ENCODE measurements at places on chromosomes 3 and 15.

- DNase-seq, result no peak
Measured at GRCh38 chr15:29635513-29636098, 186.7 kb downstream of the TJP1 start.

GRCh38 chr3:108389372-108389771 lies 93.0 kb downstream of the HHLA2 start:
- no peak for DNase-seq

DNA sequence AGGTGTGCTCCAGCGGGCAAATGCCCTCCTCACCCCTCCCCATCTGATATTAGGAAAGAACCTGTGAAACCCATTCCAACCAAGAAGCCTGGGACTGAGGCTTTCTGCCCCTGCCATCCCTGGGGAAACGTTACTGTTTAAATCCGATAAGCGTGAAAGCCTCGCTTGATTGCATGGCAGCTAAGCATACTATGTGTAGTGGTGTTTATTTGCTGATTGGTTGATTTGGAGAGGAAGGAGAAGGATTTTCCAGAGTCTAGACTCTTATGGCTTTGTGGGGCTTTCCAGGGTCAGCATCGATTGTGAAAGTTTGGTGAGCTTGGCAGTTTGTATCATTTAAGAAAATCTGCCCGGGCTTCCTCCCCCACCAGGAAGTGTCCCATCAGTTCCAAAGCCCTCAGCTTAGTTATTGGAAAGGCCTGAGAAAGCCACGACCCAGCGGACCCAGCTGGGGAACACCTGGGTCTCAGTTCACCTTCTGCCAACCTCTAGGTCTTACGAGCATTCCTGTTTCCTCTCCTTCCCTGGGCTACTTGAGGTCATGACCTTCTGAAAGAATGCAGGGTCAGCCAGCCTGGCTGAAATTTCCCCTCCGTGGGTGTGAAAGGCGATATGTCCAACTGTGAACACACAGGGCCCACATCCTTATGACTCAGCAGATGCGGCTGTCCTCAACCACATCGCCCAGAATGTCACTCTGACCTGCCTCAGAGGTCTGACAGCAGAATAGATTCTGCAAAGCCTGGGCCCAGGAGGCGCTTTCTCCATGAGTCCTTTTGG lies 62.8 kb upstream of the HERC1 start:
- no peak for DNase-seq

GRCh38 chr3:66186545-66186944 lies 34.3 kb upstream of the SLC25A26 start:
- DNase-seq, result no peak

- no peak for DNase-seq
Measured at GRCh38 chr3:156059950-156060501, 60.4 kb upstream of the KCNAB1 start.

DNA sequence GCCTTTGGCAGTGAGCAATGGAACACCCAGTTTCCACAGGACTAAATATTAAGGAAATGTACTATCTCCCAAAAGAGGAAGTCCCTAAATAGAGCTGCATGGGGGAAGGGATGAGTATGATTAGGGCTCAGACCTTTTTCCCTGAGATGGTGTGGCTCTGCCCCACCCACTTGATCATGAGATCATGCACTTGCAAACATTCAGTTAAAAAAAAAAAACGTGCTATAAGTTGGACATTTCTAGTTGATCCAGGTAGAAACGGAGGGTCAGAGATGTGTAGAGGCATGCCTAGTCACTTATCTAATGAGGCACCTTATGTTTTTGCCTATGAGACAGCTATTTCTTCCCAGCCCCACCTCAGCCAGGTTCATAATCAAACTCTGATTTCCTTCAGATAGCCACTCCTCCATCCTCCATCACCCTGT lies 24.5 kb upstream of the SSR3 start:
- DNase-seq, result no peak

- no peak for DNase-seq
Measured at GRCh38 chr3:132594498-132594897, 2.6 kb upstream of the ACKR4 start.

DNA sequence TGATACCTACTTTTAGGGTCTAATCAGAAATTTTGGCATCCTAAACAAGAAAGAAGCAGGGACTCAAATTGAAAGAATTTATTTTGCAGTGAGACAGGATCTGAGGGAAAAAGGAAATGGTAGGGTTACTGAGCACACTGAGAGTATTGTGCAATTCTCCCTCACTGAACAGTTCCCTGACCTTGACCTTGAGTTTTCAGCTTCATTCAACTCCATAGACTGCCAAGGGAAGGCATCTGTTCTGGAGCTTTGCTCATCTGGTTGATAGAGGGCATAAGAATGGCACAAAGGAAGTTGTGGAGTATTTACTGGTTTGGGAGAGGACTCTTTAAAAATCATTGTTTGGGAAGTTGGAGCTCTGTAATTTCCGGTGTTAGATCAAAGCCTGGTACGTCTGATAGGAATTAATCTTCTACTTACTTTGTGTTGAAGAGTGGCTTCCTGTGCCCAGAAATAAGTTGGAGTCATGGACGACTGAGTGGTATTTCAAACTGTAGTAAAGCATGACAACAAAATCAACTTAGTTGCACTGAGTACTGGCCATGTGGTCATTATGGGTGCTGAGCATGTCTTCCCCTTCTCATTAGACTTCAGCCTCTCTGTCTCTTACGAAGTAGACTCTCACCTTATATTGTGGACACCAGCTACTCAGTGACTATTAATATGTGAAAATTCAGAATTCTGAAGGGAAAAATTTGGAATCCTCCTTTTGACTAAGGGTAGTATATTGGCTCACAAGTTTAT lies 40.8 kb downstream of the CLDN1 start:
- no peak for DNase-seq

GRCh38 chr15:70463453-70463834 lies 299.9 kb downstream of the UACA start:
- no peak for DNase-seq

- no peak for DNase-seq
Measured at GRCh38 chr3:56782215-56782614, 19.5 kb downstream of the ARHGEF3 start.

GRCh38 chr3:107897471-107898061 lies 193.3 kb downstream of the CD47 start:
- DNase-seq, result no peak

- DNase-seq, result no peak
Measured at GRCh38 chr3:50648313-50648712, 26.4 kb upstream of the DOCK3 start.

DNA sequence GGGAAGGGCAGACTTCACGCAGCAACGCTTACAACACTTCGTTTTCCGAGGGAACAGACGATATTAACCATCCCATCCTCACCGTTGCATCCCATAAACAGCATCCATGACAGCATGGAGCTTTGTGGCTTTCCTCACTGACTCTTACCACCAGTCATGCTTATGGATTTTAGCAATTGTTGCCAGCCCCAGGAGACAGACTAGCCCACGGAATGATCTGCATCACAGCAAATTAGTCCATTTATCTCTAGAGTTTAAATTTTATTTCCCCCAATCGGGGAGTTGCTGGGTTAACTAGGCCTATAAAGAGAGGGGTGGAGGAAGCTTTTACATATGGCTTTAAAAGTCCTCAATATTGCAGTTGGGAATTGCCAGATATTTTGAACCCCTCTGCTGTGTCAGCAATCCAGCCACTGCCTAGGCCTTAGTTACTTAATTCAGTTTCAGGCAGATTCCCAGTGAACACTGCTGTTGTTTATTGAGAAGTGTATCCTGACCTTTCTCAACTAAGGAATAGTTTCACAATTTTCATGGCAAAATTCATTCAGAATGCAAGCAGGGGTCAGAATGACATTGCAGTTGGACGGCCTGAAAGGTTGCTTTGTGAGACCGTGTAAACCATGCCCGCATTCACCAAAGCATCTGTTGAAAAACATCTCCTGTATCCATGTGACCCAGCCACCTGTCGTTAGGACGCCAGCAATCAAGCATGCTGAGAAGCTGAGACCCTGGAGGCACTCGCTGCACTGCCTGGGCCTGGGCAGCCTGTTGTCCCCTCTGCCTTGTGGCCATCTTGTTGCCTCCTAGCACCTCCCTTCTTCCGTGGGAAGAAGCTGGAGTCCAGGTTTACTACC lies 397.4 kb upstream of the TPM1 start:
- no peak for DNase-seq

DNA sequence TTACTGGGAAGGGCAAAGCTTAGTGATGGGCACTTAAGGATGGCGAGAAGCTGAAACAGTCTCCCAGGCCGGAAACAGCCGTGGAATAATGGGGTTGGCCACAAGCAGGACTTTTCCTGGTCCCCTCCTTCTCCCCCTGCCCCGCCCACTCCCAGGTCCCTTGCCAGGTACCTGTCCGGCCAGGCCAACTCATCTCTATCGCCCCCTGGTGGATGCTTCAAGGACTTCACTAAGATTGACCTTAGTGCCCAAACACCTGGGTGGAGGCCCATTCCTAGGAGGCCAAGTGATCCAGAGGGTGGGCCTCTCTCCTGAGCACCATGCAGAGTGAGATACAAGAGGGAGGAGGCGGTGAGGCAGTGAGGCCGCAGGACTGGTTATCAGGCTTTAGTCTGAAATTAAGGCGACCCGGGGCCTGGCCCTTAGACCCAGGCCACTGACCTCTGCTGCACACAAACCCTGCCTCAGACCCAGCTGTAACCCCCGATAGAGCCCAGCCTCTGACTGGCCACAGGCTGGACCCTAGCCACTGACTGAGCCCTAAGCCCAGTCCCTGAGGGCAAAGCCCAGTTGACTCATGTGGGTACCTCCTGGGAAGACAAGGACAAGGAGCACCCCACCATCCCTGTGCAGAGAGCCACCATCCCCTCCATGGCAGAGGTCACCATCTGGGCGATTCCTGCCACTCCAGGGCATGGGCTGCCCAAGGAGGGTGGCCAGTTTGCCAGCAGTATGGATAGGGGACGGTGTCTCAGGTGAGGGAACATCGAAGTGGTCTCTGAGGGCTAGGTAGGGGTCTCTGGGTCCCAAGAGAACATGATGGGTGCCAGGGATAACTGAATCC lies 37.6 kb downstream of the VIPR1 start:
- DNase-seq, result peak; percentile 53

GRCh38 chr15:44501768-44502366 lies 35.1 kb upstream of the EIF3J start:
- peak; percentile 1 for DNase-seq

DNA sequence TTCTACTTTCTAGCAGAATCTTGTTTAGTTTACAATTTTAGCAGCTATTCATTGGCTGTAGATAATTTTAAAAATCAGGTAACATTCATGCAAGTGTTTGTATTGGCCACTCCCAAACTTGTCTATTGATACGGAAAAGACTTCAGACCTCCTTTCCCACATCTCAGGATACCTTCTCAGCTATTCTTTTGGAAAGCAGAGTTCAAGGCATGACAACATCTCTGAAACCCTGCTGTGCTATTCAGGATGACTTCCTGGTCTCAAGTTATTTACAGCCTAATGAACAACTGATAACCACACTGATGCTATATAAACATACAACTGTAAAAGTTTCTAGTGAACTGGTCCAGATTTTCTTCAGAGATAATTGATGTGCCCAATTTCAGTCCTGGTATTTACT lies 55.8 kb downstream of the DZIP3 start:
- DNase-seq, result no peak

- no peak for DNase-seq
Measured at GRCh38 chr3:189488241-189488767, 142.9 kb upstream of the TP63 start.

GRCh38 chr3:46440531-46441294 lies 24.0 kb downstream of the LTF start:
- no peak for DNase-seq

GRCh38 chr15:31265871-31266711 lies 60.5 kb upstream of the KLF13 start:
- no peak for DNase-seq

DNA sequence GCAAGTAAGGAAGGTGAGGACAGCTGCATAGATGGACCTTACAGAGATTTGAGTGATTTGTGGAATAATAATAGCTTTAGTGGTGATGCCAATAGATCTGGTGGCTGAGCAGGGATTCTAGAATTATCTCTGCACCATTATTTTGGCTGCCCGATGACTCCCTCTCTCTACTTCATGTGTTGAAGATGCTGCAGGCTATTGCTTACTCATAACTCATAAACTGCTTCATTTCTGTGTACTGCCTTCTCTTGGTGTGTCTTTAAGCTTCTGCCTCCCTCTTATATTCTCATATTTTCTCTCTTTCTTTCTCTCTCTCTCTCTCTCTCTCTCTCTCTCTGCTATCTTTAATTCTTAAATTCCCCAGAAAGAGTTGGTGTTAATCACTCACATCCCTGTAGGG lies 256.0 kb upstream of the TRIM42 start:
- DNase-seq, result no peak

- DNase-seq, result no peak
Measured at GRCh38 chr3:171354706-171355582, 105.3 kb downstream of the TNIK start.

- no peak for DNase-seq
Measured at GRCh38 chr3:72675243-72675642, 173.0 kb downstream of the SHQ1 start.

GRCh38 chr3:177525987-177526712 lies 328.9 kb upstream of the TBL1XR1 start:
- no peak for DNase-seq

DNA sequence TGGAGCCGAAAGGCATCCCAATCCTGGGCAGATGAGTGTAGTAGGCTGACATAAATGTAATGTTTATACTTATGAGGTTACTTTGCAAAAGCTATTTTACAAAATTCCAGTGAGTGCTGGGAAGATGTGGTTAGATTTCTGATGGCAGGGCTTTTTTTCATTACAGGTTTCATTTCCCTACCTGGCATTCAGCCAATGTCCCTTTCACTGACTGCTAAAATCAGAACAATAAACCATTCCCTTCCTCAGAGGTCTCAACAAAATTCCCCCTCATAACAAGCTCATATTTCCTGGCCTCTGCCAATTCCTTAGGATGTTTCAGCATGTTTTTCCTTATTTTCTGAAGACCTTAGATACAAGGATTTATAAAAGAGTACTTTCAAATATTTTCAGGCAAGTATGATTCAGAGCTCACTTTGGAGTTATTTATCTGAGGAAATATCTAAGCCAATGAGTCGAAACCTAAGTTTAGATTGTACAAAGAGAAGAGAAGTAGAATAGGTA lies 40.9 kb upstream of the CCDC80 start:
- no peak for DNase-seq

- DNase-seq, result no peak
Measured at GRCh38 chr3:4834403-4834866, 144.8 kb upstream of the BHLHE40 start.

- DNase-seq, result no peak
Measured at GRCh38 chr3:126049289-126050049, 34.5 kb downstream of the SLC41A3 start.

- no peak for DNase-seq
Measured at GRCh38 chr3:126557761-126558160, 971 bp downstream of the C3orf22 start.

DNA sequence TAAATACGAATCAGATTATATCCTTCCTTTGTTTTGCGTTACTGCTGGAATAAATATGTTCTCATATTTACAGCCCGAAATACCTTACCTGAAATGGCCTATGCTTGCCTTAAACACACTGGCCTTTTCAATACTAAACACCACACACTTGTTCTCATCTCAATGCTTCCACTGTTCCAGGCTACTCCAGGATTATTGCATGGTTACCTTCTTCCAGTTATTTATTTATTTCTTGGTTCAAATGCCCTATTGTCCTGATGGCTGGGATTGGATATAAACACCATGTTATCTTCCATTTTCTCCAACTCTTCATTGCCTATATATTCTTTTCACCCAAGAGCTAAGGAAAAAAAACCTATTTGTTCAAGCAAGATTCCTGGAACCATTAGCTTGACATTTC lies 125.3 kb downstream of the SI start:
- DNase-seq, result no peak

GRCh38 chr3:82707035-82707434 lies 945.6 kb upstream of the GBE1 start:
- no peak for DNase-seq

GRCh38 chr3:120684896-120685295 lies 2.9 kb upstream of the HGD start:
- DNase-seq, result no peak

All from neuronal stem cell (in vitro differentiated cells).